ENCODE measurements at places on chromosomes 16 and 17.
A peak's percentile ranks its signal among the peaks of the same experiment; 100 is the strongest.

GRCh38 chr16:29974291-29975133 is 844 bp downstream of the TAOK2 start:
- no peak for DNase-seq

DNA sequence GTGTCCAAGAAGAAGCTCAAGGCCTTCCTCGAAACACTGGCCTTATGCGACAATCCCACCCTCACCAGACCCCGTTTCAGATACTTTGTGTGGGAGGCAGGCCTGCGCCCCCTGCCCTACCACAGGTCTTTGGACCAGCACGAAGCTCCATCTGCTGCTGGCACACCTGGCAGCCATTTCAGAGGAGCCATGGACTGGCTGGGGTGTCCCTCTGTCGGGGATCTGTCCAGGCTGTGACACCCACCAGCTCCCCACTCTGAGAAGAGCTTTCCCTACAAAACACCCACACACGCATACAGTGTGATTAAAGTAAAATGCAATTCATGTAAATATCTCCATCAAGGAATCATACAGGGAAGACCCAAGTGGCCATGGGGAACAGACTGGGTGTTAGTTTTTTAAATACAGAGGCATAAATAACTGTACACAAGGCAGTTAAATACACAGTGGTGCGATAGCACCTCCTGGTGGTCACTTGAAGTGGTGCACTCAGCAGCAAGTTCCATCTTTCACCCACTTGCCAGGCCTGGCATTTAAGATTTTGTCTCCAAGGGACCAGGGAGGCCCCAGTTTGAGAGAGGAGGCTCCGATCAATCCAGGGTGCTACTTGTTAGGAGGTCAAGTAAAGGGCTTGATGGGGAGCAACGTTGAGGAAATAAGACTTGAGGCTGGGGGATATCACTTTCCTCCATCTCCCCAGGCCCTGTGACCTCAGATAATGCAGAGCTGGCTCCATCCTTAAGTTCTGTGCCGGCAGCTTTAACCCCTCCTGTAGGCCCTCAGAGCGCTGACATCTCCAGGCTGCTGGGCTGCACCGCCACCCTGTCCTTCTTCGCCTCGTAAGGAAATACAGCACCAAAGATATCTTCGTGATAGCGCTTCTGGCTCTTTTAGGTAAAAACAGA is 43.6 kb downstream of the NOS2 start:
- peak; percentile 67 for DNase-seq

DNA sequence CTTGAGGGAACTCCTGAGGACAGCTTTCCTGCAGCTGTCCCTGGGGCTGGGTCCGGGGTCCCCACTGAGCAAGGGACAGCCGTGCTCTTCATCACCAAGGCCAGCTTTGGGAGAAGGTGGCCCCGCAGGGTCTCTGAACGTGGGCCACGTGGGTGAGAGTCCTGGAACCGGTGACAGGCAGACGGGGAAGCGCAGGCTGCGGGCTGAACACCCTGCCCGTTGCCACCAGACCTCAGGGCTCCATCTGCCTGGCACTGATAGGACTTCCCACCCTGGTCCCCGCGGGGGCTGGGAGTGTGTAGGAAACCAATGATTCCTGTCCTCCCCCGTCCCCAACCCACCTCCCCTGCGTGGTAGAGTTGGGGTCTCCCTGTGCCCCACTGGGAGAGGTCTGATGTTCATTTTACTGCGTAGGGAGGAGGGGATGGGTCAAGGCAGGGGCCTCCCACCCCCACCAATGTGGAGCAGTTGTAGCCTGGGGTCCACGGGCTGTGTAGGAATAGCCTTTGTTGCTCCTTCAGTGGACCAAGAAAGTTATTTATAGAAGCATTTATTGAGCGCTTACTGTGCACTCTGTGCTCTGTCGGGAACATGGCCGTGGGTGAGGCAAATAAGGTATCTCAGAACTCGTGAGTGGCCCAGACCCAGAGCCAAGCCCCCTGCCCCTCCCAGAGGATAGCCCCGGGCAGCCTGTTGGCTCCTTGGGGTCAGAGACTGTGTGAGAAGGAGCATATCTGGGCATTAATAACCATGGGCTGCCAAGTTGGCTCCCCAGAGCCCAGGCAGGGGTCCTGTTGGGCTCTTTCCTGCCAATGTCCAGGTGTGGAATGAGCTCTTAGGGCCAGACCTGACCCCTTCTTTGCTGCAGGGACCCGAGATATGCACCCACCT is 1.3 kb downstream of the ADGRG1 start:
- DNase-seq = no peak

- DNase-seq = no peak
These were observed 9.2 kb upstream of the TBX2 start for GRCh38 chr17:61390479-61390791.

GRCh38 chr16:836221-836620 is 35.7 kb upstream of the GNG13 start:
- no peak for DNase-seq

DNA sequence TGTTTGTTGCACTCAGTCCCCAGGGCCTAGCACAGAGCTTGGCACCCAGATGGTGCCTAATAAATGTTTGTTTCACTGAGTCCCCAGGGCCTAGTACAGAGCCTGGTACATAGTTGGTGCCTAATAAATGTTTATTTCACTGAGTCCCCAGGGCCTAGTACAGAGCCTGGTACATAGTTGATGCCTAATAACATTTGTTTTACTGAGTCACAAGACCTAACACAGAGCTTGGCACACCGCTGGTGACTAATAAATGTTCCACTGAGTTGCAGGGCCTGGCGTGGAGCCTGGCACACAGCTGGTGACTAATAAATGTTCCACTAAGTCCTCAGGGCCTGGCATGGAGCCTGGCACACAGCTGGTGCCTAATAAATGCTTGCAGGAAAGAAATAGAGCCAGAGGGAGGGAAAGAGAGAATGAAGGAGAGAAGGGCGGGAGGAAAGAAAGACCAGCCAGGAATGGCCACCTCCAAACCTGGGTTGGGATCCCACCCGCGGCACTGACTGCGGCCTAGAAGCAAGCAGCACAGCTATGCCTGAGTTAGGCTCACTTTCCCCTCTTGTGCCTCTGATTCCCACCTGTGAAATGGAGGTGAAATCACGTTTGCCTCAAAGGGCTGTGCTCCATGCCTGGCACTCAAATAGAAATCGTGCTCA is 7.5 kb downstream of the SLC5A11 start:
- no peak for DNase-seq

DNA sequence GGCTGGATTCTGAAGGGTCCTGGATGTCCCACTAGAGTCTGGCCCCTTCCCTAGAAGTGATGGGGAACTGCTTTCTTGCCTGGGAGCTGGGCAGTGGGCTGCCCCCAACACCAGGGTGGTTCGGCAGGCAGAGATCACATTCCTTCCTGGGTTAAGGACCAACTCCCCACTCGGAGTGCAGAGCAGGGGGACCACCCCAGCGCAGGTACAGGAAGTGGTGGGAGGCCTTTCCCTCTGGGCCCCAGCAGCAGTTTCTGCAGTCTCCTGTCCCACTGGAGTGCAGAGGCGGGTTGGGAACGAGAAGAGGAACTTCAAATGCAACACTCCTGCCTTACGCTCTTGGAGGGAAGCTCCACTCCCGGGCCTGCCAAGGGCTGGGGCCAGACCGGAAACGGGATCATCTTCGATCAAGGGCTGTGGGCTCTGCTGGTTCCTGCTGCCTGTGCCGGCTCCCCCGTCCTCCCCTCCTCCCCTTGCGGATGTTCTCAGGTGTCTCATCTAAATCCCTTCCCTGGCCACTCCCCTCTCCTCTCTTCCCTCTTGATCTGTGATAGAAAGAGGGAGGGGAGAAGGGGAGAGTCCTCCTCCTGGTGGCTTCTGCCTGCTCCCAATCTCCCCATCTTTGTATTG is 9.0 kb upstream of the NGFR start:
- DNase-seq = no peak

DNA sequence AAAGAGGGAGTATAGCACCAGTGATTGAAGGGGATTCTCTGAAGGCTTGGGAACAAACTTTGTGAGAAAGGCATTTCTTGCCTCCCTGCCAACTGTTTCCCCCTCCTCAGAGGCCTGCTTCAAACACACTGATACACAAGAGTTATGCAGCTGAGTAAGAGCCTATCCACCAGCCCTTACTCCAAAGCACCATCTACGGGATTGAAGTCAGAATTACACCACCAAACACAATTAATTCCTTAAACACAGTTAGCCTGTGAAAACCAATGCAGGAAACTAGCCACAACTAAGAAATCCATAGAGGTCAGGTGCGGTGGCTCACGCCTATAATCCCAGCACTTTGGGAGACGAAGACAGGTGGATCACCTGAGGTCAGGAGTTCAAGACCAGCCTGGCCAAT is 138.3 kb downstream of the SHCBP1 start:
- DNase-seq = no peak

DNA sequence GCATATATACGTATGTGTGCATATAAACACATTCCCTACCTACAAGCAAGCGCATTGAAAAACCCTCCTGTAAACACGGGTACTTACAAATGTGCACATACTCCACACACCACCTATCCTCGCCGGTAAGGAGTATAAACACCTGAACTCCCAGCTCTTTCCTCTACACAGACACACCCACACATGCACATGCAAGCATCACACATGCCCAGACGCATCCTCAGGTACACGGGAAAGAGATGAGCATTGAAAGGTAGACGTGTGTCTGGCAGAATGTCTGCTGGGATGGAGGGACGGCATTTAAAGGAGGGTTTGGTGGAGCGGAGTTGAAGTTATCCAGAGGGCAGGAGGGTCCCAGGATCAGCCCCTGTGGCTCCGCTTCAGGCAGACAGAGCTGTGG is 4.7 kb upstream of the SMTNL2 start:
- no peak for DNase-seq

GRCh38 chr17:80991645-80992076 is at the start of gene CHMP6:
Gene CHMP6, plus strand, starts transcription at chr17:80991841. Its CDS starts 78 bp downstream, at chr17:80991919.
- DNase-seq = peak; percentile 75

- no peak for DNase-seq
These were observed 7.2 kb downstream of the ALOX12B start for GRCh38 chr17:8080208-8080798.

GRCh38 chr17:77634710-77635109 is 323.8 kb upstream of the TNRC6C start:
- DNase-seq = peak; percentile 47

- DNase-seq = no peak
These were observed 242.0 kb downstream of the FTO start for GRCh38 chr16:53945996-53946395.

DNA sequence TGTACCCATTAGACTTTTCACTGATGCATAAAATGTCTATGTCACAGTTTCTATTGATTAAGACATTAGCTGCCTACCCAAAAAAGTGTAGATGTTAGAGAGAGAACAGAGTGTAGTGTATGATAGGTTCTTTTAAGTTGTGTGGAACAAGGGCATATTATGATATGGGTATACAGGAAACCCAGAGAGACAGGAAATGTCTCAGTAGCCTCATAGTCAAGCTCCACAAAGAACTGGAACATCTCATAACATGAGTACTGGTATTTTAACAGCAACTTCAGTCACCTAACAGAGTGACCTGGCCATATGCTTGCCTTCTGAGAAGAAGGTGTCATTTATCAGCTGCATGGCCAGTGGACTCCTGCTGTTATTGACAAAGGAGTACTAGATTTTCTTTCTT is 128.1 kb downstream of the RGS9 start:
- DNase-seq = no peak

- no peak for DNase-seq
These were observed 50.3 kb downstream of the BMERB1 start for GRCh38 chr16:15484662-15485061.

DNA sequence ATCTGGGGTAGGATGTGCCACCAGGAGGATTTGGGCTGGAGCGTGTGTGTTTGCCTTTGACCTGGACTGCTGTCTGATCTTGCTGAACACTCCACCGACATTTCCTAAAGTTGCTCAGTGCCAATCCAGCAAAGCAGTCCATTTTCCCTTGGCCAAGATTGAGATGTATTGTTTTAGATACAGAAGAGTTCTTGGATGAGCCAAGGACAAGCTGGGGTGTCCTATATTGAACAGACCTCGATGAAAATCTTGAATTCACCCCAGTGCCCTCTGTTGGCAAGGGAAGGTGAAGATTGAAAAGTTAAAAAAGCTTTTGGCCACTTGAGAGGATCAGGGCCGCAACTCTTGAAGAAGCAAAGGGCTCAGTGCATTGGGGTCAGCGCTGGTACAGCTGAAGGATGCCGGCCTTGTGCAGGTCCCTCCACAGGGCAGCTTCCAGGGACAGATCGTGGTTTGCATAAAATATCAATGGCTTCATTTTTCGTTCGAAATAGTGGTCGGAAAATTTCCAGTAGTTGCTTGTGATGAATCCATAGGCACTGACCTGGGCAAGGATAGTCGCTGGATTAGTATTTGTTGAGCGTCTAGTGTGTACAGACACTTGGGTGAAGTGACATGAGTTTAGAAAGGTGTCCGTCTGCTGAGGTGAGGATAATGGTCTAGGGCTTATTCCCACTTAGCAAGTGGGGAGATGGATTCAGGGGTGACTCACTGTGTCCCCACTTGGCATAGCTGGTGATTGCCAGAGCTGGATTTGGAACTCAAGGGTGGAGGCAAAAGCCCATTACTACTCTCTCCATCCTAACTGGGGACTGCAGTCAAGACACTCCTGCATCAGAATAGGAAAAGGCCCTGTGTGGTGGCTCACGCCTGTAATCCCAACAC is 19.7 kb downstream of the ST6GALNAC2 start:
- no peak for DNase-seq

DNA sequence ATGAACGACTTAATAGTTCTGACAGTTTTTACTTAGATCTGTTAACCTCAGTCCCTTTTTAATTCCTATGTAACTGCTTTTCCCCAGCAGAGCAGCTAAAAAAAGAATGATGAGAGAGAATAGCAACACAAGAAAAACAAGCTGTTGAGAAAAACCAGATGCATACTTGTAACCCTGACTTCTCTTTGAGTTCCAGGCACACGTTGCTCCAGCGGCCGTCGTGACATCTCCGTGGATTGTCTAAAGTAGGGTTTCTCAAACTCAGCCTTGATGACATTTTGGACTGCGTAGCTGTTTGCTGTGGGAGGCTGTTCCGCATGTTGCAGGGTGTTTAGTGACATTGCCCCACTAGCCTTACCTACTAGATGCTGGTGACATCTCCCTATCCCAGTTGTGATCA is 324.0 kb downstream of the SNX29 start:
- DNase-seq = no peak

DNA sequence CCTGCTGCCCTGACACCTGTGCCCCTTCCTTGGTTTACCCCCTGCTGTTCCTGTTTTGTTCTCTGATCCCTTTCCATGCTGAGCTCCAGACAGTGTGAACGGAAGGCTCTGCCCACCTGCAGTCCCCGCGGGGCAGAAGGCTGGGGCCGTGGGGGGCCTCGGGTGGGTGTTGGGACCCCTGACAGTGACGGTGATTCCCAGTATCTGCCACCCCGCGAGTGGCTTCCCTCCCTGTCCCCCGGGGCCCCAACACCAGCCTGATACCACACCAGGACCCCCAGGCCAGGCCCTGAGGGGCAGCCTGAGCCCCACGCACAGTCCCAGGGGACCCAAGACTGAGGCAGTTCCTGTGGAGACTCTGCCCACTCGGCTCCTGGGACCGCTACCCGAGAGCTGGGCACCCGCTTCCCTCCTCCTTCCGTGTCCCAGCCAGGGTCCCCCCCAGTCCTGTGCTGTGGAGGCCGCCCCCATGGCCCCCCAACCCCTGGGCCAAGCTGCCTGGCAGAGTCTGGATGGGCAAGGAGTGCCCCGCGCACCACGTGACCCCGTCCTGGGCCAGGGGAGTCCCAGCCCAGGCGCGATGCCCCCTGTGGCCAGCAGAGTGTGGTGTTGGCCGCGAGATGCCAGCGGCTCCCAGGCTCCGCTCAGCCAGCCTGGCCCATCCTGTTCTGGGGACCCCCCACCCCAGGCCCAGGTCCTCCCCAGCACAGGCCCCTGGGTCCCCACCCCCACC is 10.0 kb upstream of the C1QTNF8 start:
- DNase-seq = peak; percentile 55
